T1000 (cell line): ENCODE measurements at places on chromosomes 13 and 19.
A peak's percentile ranks its signal among the peaks of the same experiment; 100 is the strongest.

GRCh38 chr13:112624602-112625430, 36.9 kb upstream of the TUBGCP3 start:
- no peak for DNase-seq

DNA sequence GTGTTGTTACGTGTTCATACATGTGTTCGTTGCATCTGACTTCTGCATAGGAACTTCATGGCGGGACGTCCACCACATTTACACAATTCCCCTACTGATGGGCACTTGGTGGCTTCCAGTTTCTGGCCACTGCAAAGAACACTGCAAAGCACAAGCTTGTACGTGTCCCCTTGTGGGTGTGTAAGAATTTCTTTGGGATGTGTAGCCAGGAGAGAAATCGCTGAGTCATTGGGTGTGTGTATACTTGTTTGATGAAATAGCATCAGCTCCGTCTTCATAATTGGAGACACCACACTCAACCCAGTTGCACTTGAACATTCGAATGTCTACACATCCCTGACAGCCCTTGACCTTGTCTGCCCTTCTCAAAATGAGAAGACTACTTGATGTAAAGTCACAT, 19.2 kb downstream of the KLK5 start:
- no peak for DNase-seq

- DNase-seq: no peak
Measured at GRCh38 chr13:104206450-104207044, 1140.3 kb upstream of the SLC10A2 start.

DNA sequence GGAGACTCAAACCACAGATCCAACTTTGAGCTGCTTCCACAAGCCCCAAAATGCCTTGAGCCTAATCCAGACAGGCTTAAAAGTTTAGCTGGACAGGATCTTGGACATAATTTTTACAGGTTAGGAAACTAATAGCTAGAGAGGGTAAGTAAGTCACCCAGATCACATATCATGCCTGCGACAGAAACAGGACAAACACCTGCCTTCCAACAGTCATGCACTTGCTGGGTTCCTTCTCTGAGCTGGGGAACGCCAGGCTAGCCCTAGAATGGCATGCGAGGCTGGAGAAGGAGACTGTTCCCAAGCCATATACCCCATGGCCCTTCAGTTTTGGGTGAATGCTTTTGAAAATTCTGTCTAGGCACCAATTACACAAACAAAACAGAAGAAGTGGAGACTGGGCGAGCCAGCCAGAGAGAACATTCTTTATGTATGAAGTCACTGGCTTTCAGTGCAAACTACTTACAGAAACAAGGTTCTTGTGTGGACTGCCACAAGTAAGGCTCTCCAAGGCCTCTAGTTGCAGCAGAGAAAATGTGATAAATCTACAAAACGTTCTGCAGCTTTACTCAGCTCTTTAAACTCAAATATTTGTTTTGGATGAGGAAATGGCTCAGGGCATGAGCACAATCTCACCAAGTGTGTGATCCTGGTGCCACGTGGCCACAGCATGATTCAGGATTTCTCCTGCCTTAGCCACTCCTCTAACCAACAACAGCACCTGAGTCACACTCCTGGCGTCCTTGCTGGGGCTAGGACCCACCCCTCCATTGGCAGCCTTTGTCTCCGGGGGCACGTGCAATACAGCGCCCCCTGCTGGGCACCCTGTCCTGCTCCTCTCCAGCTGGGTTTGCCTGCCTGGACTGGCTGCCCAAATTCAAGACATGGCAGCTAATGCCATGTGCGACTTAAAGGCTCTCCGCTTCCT, 73.4 kb upstream of the UBL3 start:
- DNase-seq: peak; percentile 61
